ENCODE measurements at places on chromosomes 13 and 19.

DNA sequence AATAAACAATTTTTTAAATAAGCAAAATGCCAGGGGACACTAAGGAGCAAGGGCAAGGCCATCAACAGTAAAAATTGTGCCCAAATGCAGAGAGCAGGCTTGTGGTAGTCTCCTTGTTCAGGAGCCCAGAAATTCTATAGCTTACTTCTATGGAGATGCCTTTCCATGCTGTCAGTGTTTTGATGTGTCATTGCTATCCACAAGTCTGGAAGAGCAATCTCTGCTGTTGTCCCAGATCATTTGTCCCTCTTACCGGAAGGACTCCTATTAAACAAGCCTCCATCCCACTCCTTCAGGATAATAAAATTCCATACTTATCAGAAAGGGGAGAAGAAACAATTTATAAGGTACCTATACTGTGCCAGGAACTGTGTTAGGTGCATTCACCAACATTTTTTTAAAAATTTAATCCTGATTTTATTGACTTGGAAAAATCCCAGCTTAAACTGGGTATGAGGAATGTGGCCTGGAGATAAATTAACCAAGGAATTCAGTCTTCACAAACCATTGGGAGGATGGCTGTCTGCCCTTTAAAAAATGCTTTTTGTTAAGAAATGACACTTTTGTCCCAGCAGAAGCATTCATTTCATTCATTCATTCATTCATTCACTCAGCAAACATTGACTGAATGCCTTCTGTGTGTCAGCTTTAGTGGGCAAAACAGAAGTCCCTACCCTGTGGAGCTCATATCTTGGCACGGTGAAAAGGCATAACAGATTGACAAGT, 26.8 kb upstream of the CYSLTR2 start:
- peak; percentile 59 for DNase-seq

GRCh38 chr19:4493929-4494690, 22.0 kb downstream of the HDGFL2 start:
- DNase-seq: no peak

GRCh38 chr13:39281539-39282150, 243.4 kb downstream of the NHLRC3 start:
- peak; percentile 6 for DNase-seq

- DNase-seq: no peak
Observed at GRCh38 chr19:15976836-15977689, 28.3 kb downstream of the OR10H4 start.

DNA sequence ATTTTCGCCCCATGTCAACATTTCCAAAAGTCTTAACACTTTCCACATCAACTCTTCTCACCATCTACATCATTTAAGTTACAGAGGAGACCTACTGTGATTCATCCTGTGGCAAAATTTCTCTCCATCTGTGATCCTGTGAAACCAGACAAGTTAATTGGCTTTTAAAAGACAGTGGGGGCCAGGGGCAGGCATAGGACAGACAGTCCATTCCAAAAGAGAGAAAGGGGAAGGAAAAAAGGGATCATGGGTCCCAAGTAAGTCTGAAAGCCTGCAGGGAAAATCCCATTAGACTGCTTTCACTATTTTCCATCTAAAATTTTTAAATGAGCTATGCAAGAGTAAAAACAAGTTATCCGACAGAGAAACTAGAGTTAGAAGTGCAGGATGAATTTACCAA, 121.0 kb downstream of the MRPL57 start:
- peak; percentile 2 for DNase-seq

GRCh38 chr19:4933528-4933927, 24.2 kb downstream of the UHRF1 start:
- no peak for DNase-seq

GRCh38 chr13:112760931-112761330, 71.1 kb downstream of the ATP11A start:
- no peak for DNase-seq

DNA sequence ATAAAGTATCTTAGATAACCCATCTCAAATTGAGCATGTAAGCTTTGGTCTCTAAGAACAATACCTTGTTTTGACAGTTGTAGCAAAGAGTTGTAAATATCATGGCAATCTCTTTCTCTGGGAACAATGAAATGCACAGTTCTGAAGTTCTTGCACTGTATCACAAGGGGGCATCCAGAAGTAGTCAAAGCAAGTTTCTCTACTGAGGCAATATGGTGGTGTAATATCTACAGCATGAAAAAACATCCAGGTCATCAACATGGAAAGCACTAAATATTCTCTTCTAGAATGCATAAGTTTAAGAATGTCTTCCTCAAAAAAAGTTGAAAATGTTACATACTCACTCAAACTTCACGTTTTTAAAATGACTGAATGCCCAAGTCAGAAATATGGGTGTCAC, 19.6 kb downstream of the MTMR6 start:
- no peak for DNase-seq

GRCh38 chr13:27960362-27961226, 8.5 kb downstream of the CDX2 start:
- DNase-seq: peak; percentile 65

- no peak for DNase-seq
Observed at GRCh38 chr19:38944981-38945506, 14.3 kb downstream of the MRPS12 start.

DNA sequence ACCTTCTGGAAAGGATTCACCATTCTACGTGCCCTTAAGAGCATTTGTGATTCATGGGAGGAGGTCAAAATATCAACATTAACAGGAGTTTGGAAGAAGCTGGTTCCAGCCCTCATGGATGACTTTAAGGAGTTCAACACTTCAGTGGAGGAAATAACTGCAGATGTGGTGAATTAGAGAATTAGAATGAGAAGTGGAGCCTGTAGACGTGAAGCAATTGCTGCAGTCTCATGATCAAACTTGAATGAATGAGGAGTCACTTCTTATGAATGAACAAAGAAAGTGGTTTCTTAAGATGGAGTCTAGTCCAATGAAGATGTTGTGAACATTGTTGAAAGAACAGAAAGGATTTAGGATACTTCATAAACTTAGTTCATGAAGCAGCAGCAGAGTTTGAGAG, 129.1 kb downstream of the TNFRSF19 start:
- DNase-seq: no peak

DNA sequence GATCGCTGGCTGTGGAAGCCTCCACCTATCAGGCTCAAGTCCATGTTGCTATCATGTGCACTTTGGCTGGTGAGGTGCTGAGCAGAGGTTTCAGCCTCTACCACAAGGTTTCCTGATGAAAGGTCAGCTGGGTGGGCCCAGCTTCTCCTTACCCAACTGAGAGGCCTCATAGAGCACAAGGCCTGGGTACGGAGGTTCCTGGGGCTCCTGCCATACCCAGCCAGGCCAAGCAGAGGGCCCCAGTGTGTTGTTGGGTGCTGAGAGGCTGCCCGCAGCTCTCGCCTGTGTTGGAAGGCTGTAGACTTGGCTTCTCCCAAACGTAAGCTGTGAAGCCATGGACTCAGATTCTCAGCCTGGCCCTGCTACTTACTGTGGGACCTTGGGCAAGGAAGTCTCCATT, 28.2 kb downstream of the ACTN4 start:
- DNase-seq: no peak

GRCh38 chr19:47323872-47324271, 8.1 kb upstream of the C5AR2 start:
- no peak for DNase-seq

- DNase-seq: no peak
Observed at GRCh38 chr19:2289714-2290435, 7.9 kb upstream of the PEAK3 start.

GRCh38 chr19:18440936-18441803, 3.2 kb upstream of the ISYNA1 start:
- DNase-seq: no peak
